ENCODE measurements at places on chromosomes 7 and 10. TPM values are rescaled to one million over a fixed set of nuclear protein-coding genes. Genes with fewer than 3 reads are reported as not detected.

The PRLHR gene
- total RNA-seq: not detected

The C10orf143 gene
- total RNA-seq: 0.32 TPM

The GIMAP1 gene
- total RNA-seq: not detected

The DEPP1 gene
- total RNA-seq: 20.9 TPM

The DGKI gene
- total RNA-seq: 15.5 TPM

The RALA gene
- total RNA-seq: 28.9 TPM

The PAPOLB gene
- total RNA-seq: not detected

The GRM3 gene
- total RNA-seq: not detected

The PLPP4 gene
- total RNA-seq: 49.6 TPM

The CYP2C9 gene
- not detected for total RNA-seq

The LDB3 gene
- 0.30 TPM for total RNA-seq

The NAMPT gene
- 186 TPM for total RNA-seq

The OR2A7 gene
- total RNA-seq: not detected

The MKI67 gene
- total RNA-seq: 0.89 TPM

The BICC1 gene
- total RNA-seq: 21.9 TPM

The CH25H gene
- total RNA-seq: not detected

The C10orf105 gene
- not detected for total RNA-seq

The NYAP1 gene
- total RNA-seq: 0.83 TPM

The RBP4 gene
- 0.09 TPM for total RNA-seq

The ZNF248 gene
- 10.4 TPM for total RNA-seq

The NODAL gene
- not detected for total RNA-seq

The HSPA14 gene
- 13.7 TPM for total RNA-seq

The NPSR1 gene
- not detected for total RNA-seq

The FBXO24 gene
- total RNA-seq: 0.30 TPM

The GNGT1 gene
- not detected for total RNA-seq

The SFMBT2 gene
- total RNA-seq: 0.14 TPM

The ZSCAN21 gene
- 8.9 TPM for total RNA-seq

The GIMAP6 gene
- 0.30 TPM for total RNA-seq

The PDZD7 gene
- total RNA-seq: 1.5 TPM

The OR6B1 gene
- total RNA-seq: not detected

The EPHA1 gene
- total RNA-seq: not detected

The FAM221A gene
- total RNA-seq: 2.0 TPM

The PRPS1L1 gene
- not detected for total RNA-seq

All from smooth muscle cell of the umbilical artery (primary cell).